ENCODE measurements at places on chromosomes 2 and 18.

DNA sequence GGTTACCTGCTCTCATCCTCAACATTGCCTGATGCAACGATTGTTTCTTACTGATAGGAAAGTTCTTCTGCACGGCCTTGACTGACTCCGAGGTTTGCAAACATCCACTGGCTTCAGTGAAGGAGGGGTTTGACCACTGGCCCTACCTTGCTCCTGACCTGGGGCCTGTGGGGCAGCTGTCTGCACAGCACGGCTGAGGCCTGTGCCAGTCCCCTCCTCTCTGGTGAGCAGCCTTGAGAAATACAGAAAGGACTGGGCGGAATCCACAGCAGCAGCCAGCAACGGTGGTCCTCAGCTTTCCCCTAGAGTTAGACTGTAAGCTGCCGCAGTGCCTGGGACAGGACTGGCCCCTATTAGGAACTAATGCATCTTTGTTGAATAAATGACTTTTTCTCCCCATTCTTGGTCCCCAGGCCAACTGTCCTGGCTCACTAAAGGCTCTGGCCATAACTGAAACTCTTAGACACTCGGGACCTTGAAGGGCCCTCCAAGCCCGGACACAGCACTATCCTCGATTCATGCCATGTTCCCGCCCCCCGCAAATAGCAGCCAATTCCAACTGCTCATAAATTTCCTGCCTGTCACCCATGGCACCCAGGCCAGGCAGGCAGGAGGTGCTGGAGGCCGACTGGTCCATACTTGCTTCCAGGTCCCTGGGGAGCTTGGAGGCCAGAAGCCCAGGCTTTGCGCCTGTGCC lies 26.7 kb downstream of the ATOH8 start:
- no peak for DNase-seq

- no peak for DNase-seq
Measured at GRCh38 chr2:151103551-151103950, 158.1 kb downstream of the RBM43 start.

DNA sequence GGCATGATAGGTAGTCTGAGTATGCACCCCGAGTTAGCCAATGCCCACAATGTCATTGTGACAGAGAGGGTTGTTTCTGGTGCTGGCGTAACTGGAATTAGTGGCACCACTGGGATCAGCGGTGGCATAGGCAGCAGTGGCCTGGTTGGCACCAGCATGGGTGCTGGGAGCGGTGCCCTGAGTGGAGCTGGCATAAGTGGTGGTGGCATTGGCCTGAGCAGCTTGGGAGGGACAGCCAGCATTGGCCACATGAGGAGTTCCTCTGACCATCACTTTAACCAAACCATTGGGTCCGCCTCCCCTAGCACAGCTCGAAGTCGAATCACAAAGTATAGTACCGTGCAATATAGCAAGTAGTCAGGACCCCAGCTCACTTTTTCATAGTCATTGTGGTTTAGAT lies 21.6 kb upstream of the DSG4 start:
- DNase-seq: no peak

DNA sequence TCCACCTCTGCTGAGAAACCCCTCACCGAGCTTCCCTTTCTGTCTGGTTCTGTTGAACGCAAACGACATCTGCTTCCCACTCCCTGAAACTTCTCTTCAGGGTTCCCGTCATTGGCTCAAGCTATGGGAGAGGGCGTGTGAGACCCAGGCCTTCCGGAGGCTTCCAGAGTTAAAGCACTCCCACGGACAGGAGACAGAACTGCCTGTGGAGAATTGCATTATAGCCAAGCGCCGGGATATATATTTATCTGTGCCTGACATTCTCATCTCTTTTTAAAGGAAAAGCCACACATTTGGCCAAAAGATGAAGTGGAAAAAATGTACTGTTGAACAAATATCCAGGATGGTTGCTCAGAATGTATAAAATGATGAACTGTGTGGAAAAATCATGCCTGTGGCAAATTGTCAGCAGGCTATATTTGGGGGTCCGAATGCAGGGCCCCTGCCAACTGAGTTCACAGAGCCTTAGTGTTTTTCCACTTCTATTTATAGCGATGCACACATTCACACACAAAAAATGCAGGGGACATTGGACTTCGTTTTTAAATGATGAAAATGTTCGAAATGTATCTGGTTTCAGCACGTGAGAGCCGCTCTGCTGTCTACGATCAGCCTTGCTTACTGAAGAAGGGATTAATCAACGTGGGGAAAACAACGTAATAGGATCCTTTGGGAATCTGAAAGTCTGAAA lies 59.5 kb downstream of the E2F6 start:
- no peak for DNase-seq

GRCh38 chr2:232598293-232598692 lies 35.1 kb upstream of the EFHD1 start:
- no peak for DNase-seq

Measured in midbrain (tissue), 1 donor.